ENCODE measurements at places on chromosomes 12 and 14. TPM values are rescaled to one million over a fixed set of nuclear protein-coding genes. Genes with fewer than 3 reads are reported as not detected.

The RAD9B gene
- 0.31 TPM for total RNA-seq

The AQP5 gene
- total RNA-seq: not detected

The ESR2 gene
- 47.7 TPM for total RNA-seq

The RPS6KA5 gene
- total RNA-seq: 7.7 TPM

The TTC9 gene
- under 0.01 TPM for total RNA-seq

The IFI27L2 gene
- 113 TPM for total RNA-seq

The GPR137C gene
- 0.31 TPM for total RNA-seq

The SMIM41 gene
- total RNA-seq: not detected

The AMN gene
- total RNA-seq: not detected

The GPRC5D gene
- total RNA-seq: not detected

The MAP3K9 gene
- total RNA-seq: 1.1 TPM

The IFNG-AS1 gene
- total RNA-seq: not detected

The CRACR2A gene
- total RNA-seq: 2.1 TPM

The GXYLT1 gene
- 14.3 TPM for total RNA-seq

The KRT79 gene
- not detected for total RNA-seq

The DDIT3 gene
- 13.4 TPM for total RNA-seq

The KIF26A gene
- total RNA-seq: 0.36 TPM

The RHOJ gene
- total RNA-seq: 45.8 TPM

The NR2C1 gene
- 27.5 TPM for total RNA-seq

The NPFF gene
- total RNA-seq: not detected

The CCDC198 gene
- total RNA-seq: not detected

The PPP1R1A gene
- total RNA-seq: not detected

The SMCO2 gene
- total RNA-seq: not detected

The CLEC1B gene
- total RNA-seq: not detected

The ASB2 gene
- total RNA-seq: 1.7 TPM

The BHLHE41 gene
- 106 TPM for total RNA-seq
